ENCODE measurements at places on chromosomes 4 and X. TPM values are rescaled to one million over a fixed set of nuclear protein-coding genes. Genes with fewer than 3 reads are reported as not detected.

DNA sequence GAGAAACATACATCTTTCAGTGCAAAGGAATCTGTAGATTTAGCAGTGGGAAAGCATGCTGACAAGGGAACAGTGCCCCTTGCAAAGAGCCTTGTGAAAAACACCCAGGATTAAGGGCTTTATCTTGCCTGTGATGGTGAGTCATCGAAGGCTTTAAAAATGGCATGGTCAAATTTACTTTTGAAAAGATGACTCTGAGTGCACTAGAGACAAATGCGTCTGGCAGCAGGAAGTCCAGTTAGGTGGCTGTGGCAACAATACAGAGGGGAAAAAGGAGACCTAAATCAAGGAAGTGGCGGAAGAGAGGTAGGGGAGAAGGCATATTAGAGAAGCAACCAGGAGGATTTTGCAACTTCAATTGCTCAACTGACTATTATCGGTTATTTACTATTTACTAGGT lies 472.6 kb upstream of the CPEB2 start:
- no peak for DNase-seq

DNA sequence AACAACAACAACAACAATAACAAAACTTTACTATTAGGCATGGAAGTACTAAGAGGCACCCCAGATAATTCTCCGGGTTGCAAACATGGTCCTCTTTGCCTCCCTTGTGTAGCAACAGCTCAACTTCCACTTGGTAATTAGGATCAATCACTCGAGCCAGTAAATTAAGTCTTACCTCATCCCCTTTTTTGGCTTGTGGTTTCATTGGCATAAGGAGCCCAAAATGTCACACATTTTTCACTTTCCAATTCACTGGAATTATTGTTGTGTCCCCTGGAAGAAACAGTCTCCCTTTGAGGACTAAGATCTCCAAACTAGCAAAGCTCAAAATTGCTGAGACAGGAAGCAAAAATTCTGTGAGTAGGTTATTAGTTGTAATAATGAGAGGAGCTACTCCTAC lies 49.2 kb upstream of the HSD17B10 start:
- DNase-seq = no peak

DNA sequence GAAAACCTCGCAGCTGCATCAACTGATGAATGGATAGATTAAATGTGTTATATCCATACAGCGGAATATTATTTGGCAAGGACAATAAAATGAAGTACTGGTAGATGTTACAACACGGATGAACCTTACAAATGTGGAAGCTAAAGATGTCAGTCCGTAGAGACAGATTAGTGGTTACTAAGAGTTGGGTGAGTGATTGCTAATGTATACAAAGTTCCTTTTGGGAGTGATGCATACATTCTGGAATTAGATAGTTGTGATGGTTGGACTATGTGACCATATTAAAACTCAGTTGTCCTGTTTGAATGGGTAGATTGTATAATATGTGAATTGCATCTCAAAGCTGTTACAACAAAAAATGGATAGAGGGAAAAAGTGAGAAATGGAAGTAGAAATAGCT lies 2.8 kb downstream of the FIP1L1 start:
- DNase-seq = no peak

DNA sequence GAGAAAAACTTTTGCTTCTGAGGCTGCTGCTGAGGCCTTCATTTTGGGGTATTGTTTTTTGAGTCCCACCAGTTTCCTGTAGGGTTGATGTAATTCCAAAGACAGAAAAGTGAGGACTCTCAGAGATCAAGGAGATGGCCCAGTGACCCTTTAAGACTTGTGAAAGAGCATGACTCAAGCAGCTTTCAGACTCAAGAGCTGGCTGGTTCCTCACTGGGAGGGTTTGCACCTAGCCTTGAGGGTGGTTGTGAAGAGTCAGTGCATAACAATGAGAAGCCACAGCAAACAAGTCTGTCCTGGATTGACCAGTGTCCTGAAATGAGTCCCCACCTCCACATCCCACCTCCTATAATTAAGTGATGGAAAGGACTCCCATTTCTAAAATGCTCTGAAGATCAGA lies 89.2 kb downstream of the NHS start:
- DNase-seq = no peak

DNA sequence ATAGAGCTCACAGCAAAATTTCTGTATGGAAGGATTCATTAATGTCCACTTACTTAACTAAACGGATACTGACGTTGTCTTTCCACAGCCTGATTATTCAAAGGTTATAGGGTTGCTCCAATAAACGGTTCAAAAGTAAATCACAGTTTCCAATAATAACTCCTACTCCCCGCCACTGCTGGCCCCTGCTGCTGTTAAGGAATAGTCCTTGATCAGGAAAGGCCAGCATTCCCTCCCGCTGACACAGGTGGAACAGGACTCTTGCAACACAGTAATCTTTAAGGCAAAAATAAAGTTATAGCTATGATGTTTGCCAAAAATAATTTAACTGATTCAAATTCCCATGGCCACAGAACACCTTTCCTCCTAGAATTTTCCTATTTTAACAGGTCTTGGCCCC lies 53.9 kb downstream of the FAT1 start:
- DNase-seq = no peak

- no peak for DNase-seq
These were observed 466.2 kb downstream of the BCOR start for GRCh38 chrX:39631276-39632229.

FGFR3 gene
- total RNA-seq = 0.52 TPM

NXF2 gene
- total RNA-seq = not detected

ASB9 gene
- total RNA-seq = 0.35 TPM

GYPB gene
- not detected for total RNA-seq

XKRX gene
- total RNA-seq = 0.64 TPM

PPP3CA gene
- total RNA-seq = 3.4 TPM

VCX3B gene
- total RNA-seq = not detected

CD38 gene
- total RNA-seq = 18.5 TPM

MAGEE1 gene
- total RNA-seq = 3.1 TPM
